HEK293T (cell line): ENCODE measurements at places on chromosomes 11 and 22.
A peak's percentile ranks its signal among the peaks of the same experiment; 100 is the strongest.

DNA sequence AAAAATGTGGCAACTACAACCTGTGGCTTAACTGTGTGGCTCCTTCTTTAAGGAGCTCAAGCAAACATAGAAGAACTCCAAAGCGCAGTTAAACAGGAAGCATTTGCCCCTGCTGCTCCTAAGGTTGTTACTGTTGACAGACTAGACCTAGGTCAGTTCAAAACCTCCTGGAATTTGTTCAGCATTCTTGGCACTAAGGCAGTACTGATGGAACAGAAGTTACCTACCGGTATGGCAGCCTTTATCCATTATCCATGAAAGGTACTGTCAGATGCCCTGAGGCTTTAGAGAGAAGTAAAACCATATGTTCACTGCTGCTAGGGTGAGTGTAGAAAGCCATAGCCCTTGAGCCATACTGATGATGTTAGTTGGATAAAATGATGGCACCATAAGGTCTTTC, 916.5 kb upstream of the FAT3 start:
- DNase-seq = no peak

DNA sequence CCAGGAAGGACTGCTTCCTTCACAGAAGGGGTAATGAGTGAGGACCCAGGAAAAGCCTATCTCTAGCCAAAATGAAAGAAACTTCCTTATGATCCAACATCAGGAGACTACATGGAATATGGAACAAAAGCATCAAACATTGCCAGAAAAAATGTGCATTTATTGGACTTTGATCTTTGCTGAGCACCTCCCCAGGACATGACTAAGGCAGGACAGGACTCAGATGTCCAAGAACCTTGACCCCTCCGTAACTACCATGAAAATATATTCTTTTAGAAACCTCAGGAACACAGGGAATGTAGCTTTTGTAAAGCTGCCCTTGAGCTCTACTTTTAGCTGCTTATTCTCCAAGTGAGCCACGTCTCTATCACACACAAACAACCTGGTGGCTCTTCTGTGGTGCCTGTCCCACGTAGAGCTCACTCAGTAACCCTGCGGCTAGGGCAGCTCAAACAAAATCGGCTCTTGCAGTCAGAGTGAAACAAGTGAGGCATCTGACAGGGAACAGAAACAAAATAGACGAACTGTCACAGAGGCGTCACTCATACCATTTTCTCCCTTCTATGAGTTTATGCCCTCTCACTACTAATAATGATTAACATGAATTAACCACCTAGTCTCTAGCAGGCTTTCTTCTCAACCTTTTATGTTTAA, 471.5 kb upstream of the API5 start:
- no peak for DNase-seq

- peak; percentile 46 for DNase-seq
Measured at GRCh38 chr11:110069158-110069737, 23.9 kb upstream of the ZC3H12C start.

DNA sequence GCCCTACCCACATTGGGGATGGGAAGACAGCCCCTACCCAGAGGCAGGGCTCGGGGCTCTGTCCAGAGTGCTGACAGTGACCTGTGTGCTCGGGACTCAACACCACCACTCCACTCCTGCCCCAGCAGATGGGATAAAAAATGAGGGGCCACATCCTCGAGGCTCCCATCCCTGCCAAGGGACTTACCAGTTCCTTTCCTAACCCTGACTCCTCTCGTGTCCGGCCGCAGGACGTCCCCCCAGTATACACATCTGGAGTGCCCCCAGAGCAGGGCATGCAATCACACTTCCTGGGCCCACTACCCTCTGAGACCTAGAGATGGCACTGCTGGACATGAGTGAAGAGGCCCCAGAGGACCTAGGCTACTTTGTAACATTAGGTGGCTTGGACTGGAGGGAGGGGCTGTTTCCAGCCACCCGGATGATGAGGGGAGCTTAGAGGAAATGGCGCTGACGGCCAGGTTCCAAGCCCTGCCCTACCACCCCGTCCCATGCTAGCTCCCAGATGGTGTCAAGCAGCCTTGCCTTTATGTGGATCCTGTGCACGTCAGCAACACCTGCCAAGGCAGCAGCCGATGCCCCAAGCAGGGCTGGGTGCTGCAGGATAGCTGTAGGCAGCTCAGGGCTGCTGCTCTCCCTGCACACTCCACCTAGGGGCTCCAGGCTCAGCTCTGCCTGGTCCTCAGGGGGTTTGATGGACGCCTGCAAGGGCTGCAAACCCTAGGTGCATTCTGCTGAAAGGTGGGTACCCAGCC, 86.6 kb downstream of the DGCR2 start:
- no peak for DNase-seq
